SIG-M5 (cell line): ENCODE measurements at places on chromosomes 3 and 15.

DNA sequence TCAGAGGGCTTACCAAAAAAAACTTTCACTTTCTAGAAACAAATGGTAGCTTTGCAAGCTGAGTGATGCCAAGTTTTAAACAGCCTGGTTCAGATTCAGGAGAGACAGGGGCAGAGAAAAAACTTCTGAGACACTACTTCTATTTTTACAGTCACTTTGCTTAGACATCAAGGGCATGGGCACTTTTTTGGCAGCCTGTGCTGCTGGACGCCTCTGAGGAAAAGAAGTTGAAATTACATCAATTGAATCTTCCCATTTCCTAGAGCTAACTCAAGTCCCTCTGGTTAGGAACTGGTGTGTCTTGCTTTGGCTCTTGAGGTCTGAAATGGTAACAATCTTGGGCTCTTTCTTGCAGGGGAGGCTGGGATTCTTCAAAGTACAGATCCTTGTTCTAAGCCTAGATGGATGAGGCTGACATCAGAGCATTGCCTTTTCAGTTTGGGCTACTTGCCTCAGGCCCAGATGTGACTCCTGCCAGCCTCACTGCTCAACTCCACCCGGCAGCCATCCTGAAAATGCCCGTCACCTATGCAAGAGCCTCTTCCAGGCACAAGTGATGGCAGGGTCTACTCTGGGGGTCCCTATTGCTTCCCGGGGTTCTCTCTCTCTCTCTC is 357.5 kb downstream of the FOXP1 start:
- no peak for DNase-seq

DNA sequence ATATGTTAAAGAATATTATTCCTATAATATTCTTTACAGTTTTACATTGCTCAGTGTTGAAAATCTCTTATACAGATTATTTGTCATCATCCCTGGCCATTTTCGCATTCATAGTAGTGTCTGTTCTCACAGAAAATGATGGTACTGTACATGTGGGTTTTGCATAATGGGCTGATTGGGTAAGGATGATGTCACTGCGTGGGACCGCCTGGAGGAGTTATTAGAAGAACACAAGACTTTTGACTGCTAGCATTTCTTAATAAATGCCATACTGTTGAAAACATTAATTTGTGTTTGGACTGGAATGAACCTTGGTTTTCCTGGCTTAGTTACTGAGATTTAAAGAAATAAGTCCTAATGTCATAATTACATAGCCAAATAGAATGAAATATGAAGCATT is 20.3 kb downstream of the LRCH3 start:
- no peak for DNase-seq

- no peak for DNase-seq
Measured at GRCh38 chr15:58467121-58467721, 35.4 kb downstream of the LIPC start.

GRCh38 chr3:44513513-44513912 is 36.0 kb upstream of the ZNF445 start:
- no peak for DNase-seq

- no peak for DNase-seq
Measured at GRCh38 chr3:197428117-197428801, 127.5 kb downstream of the BDH1 start.

GRCh38 chr15:92907229-92907628 is 7.1 kb downstream of the CHD2 start:
- DNase-seq = no peak

- DNase-seq = no peak
Measured at GRCh38 chr15:58185439-58185838, 47.3 kb downstream of the AQP9 start.

DNA sequence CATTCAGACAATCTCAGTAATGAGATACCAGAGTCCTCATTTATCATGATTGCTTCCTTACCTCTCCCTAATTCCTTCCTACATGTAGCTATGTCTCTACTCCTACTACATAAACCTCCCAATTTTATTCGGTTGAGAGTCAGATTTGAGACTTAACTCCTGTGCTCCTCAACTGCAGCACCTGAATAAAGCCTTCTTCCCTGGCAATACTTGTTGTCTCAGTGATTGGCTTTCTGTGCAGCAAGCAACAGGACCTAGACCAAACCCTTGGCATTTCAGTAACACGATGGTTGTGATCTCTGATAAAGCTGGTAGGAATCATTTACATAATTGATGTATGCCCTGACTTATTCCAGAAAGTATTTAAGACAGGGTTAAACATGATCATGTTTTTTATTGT is 106.7 kb upstream of the NANOGP8 start:
- no peak for DNase-seq

GRCh38 chr15:89848970-89849292 is 34.3 kb upstream of the ANPEP start:
- no peak for DNase-seq

DNA sequence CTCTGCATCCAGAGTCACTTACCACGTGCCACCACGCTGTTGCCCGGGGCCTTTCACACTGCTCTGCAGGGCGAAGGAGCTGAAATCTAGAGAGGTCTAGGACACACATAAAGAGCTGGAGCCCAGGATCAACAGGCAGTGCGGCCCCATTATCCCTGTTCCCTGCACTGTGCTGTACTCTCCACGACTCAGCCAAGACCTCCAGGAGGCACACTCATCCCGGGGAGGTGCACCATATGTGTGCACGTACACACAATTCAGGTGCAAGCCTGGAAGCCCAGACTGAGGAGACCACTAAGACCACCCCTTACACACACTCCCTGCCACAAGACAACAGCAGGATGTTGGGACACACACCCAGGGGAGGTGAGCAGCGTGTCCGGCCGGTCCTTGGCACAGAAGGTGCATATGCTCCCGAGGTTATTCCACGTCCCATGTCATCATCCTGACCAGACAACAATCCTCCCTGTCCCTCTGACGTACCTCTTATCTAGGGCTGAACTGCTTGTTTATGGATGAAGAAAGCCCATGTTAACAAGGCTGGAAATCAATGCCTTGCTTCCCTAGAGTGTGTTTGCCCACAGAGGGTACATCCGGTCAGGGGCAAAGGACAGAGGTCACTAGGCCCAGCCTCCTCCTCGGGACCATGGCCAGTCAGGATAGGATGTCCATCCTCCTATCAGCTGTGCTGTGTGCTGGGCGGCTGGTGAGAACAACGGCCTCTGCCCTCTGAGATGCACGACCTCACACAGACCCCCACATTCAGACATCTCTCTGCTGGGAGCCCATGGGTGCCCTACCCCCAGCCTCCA is 16.1 kb downstream of the KLF15 start:
- DNase-seq = no peak

DNA sequence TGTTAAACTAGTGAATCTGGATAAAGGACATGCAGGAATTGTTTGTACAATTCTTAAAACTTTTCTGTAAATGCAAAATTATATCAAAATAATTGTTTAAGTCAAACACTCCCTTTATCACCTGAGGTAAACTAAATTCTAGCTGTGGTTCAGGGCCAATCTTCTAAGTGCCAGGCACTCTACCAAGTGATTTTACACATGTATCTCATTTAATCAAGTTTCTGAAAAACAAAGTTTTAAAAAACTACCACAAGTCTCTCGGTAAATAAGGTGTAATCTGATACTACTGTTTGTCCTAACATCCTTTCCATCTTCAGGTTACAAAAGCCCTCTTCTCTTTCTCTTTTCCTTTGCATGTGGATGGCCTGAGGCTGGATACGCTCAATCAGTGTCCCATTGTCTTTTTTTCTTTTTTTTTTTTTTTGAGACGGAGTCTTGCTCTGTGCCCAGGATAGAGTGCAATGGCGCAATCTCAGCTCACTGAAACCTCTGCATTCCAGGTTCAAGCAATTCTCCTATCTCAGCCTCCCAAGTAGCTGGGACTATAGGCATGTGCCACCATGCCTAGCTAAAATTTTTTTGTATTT is 19.3 kb downstream of the IFT80 start:
- DNase-seq = no peak

- DNase-seq = no peak
Measured at GRCh38 chr3:20182206-20182605, 3.8 kb downstream of the SGO1 start.

GRCh38 chr3:37695138-37695537 is 166.5 kb upstream of the CTDSPL start:
- DNase-seq = no peak

- DNase-seq = no peak
Measured at GRCh38 chr3:7927015-7927414, 574.6 kb upstream of the LMCD1 start.

DNA sequence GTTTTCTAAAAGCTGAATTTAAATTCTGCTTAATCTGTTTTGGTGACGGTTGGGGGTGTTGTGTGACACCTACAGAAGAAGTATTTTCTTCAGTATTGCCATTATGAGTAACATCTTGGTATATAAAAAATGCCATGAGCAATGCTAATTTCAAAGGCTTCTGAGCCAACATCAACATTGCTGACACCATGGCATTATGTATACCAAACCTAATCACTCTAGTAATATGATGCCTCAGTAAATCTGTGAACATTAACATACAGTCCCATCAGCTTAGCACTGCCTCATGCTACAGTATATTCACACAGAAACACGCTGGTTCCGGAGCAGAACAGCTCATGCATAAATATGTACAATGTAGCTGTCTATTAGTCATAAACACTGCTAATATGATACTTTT is 75.8 kb downstream of the ZPLD1 start:
- no peak for DNase-seq

GRCh38 chr3:25587094-25587493 is 77.6 kb downstream of the TOP2B start:
- no peak for DNase-seq

DNA sequence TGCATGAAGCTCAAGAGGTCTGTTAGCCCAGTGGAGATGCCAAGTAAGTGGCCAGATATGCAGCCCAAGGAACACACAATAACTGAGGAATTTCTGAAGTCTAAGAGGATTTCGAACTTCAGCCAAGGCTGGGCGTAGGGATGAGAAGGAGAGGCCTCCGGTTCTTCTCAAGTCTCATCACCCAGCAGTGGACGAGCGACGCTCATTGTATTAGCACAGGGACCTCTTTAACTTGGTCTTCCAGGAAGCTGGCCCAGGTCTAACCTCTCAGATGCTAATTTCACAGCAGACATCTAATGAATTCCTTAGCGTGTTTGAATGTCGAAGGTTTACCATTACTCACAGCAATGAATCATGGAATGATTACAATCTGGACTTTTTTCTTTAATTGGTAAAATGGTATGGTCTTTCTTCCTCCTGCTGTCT is 85.0 kb downstream of the HES1 start:
- DNase-seq = no peak

DNA sequence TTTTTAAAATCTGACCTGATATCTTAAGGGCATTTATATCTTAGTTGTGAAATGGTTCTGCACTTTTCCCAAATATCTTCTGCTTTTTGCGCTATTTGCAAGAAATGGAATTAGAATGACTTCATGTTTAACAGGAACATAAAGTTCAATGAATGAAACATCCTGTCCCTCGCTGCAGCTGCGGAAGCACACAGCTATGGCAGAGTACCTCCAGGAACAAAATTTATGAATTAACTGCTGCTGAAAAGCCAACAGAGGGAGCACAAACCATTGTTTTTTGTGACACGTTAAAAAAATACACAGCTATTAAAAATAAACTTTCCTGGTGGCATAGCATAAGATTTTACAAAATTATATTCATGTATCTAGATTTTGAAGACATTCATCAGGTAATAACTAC is 404.4 kb upstream of the MDFIC2 start:
- DNase-seq = no peak

DNA sequence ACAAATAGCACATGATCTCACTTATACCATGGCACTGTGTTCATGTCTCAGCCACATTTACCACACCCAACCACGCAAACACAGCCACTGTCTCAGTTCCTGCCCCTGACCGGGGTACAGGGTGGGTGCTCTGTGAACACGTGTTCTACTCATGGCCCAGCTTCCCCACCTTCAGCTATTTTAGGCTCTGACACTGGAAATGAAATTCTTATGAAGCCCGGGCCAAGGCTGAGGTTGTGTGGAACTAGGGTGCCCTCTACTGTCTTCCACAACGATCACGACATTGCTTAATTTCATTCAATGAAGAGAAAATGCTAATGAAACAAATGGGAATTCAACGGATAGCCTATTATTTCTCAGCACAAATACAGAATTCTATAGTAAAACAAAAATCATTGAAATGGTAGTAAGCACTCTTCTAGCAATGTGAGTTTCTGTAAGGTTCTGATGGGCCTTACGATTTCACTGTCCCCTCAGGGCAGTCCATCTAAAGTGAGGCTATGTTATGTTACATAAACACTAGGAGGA is 2.1 kb upstream of the GABRA5 start:
- no peak for DNase-seq

DNA sequence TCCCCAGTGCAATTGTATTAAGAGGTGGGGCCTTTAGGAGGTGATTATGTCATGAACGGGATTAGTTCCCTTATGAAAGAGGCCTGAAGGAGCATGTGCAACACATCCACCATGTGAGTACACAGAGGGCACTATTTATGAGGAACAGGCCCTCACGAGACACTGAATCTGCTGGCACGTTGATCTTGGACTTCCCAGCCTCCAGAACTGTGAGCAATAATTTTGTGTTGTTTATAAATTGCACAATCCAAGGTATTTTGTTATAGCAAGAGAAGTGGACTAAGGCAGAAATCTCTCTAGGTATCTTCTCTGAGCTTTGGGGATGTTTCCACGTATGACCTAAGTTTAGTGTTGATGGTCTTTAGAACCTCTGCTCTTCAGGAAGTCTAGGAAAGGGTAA is 149.3 kb upstream of the CBLB start:
- DNase-seq = no peak

DNA sequence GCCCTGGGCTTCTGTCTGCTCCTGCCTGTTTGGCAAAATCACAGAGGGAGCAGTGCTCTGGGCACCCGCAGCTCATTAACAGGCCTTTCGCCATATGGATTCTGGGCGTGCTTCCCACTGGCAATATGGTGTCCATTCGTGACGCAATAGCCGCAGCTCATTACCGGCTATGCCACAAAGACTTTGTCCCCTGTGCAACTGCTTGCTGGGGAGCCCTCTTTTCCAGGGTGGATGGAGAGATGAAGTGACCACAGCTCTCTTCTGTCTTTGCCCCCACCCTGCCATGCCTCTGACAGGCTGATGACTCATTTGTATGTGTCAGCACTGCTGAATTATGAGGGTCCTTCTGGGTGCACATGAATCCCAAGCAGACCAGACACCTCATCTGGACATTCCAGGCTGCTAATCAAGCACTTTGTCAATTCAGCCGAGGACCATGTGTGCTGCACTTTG is 214.3 kb upstream of the FEZF2 start:
- no peak for DNase-seq

- no peak for DNase-seq
Measured at GRCh38 chr3:114206342-114206741, 27.5 kb upstream of the DRD3 start.

- no peak for DNase-seq
Measured at GRCh38 chr15:29454506-29454905, 184.9 kb upstream of the NSMCE3 start.

DNA sequence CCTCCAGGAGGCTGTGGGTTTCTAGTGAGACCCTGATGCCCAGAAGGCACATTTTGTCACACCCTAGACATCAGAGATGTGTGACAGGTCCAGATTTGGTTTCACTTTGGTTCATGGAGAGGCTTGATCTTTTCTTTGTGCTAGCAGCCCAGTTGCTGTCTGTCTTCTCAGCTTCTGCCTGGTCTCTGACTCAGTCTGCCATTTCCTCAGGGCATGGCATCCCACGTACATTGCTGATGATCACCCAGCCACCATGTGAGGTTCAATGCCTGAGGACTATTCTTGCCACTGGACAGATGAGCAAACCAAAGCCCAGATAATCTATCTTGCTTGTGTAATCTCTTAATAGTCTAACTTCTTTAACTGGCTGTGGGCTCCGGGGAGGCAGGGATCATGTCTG is 144.9 kb upstream of the MRPS22 start:
- no peak for DNase-seq
